ENCODE measurements at places on chromosomes 4 and X.

DNA sequence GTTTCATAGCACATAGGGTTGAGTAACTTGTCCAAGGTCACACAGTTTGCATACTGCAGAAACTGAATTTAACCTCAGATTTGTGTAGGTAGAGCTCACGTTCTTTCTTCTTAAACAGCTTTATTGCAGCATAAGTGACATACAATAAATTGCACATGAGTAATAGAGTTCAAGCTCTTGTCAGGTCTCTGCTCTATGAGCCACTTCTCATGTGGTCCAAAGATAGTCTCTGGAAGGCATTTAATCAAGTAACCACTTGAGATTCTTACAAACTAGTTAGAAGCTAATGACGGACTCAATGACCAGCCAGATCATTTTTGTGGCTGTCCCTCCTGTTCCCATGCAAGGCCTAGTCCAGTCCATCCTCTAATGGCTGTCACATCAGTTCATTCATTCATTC is 68.9 kb downstream of the MAOB start:
- no peak for DNase-seq

DNA sequence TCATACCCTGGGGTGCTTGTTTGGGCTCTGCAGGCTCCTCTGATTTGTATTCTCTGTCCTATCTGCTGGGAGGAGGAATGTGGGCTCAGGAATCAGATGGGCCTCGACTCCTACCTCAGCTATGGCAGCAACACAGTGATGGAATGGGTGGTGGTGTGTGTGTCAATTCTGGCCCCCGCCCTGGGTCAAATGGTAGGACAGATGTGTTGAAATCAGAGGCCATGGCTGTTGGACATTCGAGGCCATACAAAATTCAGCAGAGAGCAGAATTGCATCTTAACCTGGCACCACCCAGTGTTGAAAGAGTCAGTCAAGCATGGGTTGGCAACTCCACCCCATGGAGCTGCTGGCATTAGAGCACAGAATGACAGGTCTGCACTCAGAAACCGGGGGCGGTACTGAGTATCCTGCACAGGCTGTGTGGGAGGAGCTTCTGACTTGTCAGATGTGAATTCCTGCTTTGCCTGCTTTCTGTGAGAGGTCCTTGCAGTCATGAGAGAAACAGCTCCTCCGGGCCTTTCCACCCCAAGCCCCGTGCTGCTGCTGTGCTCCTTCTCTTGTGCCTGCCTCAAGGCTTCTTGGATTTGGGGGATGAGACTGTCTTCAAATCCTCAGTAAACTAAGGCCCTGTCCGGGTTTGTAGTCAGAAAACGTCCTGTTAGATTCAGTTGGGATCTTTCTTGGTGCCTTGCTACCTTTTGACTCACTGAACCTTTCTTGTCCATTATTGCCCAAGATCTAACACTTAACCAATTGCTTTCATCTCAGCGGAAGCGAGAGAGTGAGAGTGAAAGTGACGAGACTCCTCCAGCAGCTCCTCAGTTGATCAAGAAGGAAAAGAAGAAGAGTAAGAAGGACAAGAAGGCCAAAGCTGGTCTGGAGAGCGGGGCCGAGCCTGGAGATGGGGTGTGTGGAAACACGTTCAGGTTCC is 13.0 kb downstream of the DKC1 start:
- no peak for DNase-seq

GRCh38 chrX:129876771-129877305 is 29.1 kb upstream of the UTP14A start:
- no peak for DNase-seq

DNA sequence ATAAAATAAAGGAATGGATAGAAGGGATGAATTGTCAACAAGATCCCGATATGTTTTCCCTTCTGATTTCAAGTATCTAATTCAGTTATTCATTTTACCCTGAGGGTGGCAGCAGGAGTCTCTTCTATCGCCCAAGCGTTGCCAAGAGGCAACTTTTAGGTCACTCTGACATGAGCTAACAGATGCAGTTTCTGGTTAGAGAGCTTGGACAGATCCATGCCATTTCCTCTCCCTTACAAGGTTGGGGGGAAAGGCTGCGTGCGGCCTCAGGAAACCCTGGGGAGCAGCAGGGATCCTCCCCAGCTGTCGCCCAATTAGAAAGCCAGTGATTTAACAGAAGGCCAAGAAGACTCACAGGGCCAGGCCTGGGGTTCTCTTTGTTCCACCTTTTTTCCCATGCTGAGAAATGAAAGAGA is 35.3 kb upstream of the WAS start:
- DNase-seq, result peak; percentile 6

DNA sequence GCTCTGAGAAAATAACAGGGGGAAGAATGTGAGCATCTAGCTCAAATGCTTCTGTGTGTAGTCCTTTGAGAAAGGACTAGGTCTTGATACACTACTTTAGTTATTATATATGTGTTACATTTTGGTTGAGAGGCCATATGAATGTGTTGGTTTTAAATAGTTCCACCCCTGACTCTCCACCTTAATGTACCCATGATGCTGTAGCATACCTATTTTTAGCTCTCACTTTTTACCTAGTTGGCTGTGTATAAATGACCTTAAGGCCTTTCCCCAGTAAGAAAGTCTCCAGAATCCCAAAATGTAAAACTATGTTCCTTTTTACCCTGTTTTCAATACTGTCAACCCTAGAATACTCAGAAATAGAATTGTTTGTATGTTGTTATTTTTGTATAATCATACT is 20.0 kb upstream of the NPNT start:
- no peak for DNase-seq

- DNase-seq, result no peak
These were observed 15.2 kb upstream of the ZIC3 start for GRCh38 chrX:137550665-137551261.

DNA sequence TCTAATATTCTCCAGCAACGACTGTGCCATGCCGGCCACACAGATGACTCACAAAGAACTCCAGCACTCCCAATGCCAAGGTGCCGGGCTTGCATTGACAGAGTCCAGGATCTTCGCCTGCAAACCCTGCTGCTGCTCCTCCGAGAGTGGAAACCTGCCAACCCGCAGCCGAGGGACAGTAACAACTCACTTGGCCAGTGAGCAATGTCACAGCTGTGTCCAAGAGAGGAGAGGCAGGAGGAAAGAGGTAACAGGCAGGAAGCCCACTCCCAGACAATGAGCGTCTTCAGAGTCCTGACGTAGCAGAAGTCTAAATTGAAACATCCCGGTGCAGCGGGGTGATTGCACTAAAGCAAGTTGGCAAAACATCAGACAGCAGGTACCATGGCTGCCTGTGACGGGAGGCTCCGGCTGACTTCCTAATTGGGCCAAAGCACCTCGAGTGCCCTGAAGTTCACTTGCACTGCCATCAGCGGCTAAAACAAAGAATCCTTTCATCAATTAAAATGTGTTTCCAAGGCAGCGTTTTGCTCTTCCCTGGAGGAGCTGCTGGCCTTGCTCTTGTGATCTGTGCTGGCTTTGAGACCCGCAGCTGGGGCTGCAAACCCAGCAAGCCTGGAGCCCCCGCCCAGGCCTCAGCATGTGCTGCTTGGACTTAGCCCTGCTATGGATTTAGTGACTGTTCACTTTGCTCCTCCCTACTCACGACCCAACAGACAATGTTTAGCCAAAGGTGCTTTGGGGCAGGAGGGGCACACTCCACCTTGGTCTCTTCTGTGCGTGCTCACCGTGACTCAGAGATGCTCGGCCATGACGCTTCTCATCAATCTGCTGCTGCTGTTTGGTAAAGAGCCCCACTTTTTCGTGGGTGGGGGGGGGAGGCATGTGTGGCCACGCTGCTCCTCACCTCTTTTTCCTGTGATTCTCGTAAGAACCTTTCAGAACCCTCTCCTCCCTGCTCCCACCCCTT is 36.5 kb downstream of the DCTD start:
- DNase-seq, result no peak

DNA sequence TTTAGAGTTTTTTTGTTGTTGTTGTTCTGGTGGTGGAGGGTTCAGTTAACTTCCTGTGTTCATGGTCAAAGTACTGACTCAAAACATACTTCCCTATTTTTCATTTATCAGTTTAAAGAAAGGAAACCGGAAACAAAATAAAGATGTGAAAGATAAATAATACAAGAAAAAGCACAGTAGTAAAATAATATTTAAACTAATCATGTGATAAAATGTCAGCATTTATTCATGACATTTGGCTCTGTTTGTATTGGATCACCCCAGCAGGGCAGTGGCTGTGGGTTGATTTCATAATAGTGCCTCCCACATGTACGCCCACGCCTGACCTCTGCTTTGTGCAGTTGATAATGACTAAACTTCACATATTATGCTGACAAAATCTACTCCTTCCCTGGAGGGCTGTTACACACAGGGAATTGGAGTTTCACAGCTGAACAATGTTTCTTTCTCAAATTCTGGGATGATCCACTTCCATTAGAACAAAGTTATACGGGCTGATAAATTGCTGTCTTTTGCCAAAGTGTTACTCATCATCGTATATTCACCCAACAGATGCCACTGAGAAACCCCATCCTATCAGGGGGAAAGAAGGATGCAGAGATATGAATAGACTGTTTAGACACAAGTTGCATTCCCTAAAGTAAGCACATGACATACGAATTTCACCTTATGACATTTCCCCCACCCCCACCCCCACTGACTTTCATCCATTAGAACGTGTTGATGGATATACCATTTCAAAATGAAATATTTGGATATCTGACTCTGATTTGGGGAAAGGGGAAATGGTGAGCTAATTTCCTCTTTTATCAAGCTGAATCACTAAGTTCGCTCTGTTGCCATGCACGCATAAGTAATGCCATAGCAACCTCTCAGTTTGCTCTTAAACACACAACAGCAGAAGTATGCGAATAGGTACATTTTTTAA is 48.3 kb downstream of the AMELX start:
- DNase-seq, result no peak

- DNase-seq, result no peak
These were observed 82.8 kb downstream of the CCKAR start for GRCh38 chr4:26407476-26407875.

DNA sequence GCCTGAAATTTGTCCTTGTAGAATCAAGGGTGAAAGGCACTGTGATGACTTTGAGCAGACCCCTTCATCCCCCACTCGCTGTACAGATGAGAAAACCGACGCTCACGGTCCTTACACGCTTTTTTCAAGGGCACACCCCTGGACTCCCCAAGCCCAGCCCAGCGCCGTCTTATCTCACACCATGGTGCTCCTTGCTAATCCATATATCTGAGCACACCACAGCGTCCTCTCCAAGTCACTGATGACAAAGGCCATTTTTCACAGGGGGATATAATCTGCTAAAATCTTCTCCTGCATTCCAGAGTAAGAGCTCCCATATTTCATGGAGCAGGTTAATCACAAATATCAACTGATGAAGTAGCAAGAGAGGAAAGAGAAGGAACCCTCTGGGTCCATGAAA is 486.3 kb downstream of the BCOR start:
- DNase-seq, result no peak

DNA sequence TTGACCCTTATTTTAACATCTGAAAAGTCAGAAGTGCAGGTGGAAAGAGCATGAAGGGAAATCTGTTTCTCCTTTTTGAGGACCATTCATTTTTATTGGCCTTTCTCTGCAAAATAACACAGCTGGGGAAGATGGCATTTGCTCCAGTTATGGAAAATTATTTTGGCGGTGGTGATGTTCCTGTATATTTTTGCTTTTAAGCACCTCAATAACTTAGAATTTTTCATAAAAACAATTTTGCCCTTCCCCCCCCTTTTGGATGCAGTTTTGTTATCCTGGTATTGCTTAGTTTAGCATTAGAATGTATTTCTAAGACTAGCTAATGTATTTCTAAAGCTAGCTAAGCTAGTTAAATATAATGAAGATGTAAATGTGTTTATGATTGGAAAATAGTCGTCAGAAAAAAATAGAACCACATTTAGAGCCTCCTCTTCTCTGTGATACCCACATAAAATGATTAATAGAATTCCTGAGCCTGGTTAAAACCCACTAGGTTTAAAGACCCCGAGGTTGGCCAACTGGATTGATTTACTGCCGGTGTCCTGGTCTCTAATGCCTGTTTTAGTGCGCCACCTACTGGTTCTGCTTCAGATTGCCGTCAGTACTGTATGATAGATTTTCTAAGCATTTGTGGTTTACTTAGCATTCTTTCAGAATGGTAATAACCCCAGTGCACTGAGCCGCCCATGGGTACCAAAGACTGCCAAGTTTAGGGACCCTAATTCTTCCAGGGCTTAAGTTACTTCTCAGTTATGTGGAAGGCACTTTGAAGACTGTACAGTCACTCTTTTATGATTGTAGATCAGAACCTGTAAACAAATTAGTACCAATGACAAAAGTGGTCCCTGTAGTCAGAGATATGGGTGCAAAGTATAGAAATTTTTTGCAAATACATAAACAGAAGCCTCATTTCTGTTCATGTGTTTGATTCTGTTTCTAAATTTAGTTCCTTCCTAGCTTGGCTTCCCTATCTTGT is 11.4 kb downstream of the KLF3 start:
- peak; percentile 61 for DNase-seq

GRCh38 chr4:90078440-90078839 is 48.8 kb upstream of the CCSER1 start:
- no peak for DNase-seq

DNA sequence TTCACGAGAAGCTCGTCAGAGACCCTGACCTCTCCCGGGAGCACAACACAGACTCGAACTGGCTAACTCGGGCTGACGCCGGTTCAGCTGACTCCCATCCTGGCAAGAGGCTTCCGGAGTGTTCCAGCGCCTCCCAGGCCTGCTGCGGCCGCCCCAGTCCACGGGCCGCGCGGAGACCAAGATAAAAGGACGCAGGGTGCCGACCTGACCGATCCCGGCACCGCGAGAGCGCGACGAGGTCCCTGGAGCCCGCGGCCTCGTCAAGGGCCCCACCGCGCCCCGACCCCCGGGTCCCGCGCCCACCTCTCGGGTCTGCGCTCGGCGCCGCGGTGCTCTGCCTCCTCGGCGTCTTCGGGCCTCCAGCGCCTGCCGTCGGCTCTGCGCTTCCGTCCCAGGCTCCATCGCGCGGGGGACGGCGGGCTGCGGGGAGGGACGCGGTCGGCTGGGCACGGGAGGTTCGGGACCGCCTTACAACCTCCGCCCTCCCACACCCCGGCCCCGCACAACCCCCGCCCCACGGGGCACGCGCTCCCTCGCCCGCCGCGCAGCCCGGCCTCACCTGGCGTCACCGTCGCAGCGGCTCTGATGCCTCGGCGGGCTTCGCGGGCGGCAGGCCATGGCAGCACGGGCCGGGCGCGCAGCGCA is 426 bp downstream of the SLBP start:
- DNase-seq, result no peak

GRCh38 chr4:153176938-153177337 is 27.3 kb upstream of the TRIM2 start:
- no peak for DNase-seq

GRCh38 chr4:164177153-164177552 is 576.8 kb upstream of the SMIM31 start:
- no peak for DNase-seq

GRCh38 chrX:120358737-120359456 is 3.0 kb upstream of the ATP1B4 start:
- DNase-seq, result no peak

DNA sequence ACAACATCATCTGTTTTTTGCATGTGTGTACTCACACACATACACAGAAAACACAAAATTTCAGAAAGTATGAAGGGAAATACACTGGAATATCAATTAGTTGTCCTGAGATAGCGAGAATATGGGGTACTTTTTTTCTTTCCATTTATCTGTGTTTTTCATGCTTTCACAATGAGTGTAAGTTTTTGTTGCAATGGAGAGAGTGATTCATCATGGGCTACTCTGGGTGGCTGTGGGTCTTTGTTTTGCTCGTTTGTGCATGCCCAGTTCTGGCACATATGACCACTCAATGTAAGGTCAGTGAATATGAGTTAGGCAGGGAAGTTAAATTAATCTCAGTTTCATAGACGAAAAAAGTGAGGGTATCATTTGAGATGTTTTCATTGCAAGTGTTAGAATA is 26.9 kb downstream of the XK start:
- DNase-seq, result no peak

- DNase-seq, result no peak
These were observed 386.1 kb upstream of the HS3ST1 start for GRCh38 chr4:11814758-11815157.
